ENCODE measurements at places on chromosomes 7 and 10. TPM values are rescaled to one million over a fixed set of nuclear protein-coding genes. Genes with fewer than 3 reads are reported as not detected.

TRPV5 gene
- total RNA-seq, result not detected

- DNase-seq, result no peak
These were observed 3.5 kb upstream of the SLC35B4 start for GRCh38 chr7:134320201-134320600.

- DNase-seq, result no peak
These were observed 50.9 kb downstream of the GNAI1 start for GRCh38 chr7:80185571-80185970.

DNA sequence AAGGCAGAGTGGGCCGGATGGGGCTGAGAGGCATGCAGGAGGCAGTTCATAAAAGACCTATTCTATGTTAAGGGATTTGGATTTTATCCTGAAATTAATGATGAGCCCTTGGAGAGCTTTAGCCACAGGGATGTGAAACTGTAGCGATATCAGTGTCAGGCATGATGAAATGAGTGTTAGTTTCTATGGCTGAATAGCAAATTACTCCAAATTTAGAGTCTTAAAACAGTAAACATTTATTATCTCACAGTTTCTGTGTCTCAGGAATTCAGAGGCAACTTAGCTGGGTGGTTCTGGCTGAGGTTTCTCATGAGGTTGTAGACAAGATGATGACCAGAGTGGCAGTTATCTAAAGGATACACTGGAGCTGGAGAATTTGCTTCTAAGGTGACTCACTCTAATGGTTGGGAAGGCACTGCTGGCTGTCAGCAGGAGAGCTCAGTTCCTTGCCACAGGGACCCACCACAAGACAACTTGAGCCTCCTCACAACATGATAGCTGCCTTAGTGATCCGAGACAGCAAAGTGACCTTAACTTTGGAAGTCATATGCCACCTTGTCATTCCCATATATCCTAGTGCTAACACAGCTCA lies 36.7 kb upstream of the SFTPD start:
- DNase-seq, result no peak

GRCh38 chr10:11795101-11795920 lies 27.8 kb upstream of the PROSER2 start:
- no peak for DNase-seq

GRCh38 chr7:25852939-25853271 lies 299.1 kb upstream of the NFE2L3 start:
- DNase-seq, result no peak

IKZF1 gene
- 5.5 TPM for total RNA-seq

GRCh38 chr10:5940807-5941218 lies 36.5 kb downstream of the IL15RA start:
- DNase-seq, result no peak

GRCh38 chr7:309586-310228 lies 19.7 kb downstream of the FOXL3 start:
- DNase-seq, result no peak

GRCh38 chr7:115827305-115828045 lies 203.1 kb downstream of the TFEC start:
- no peak for DNase-seq

GRCh38 chr7:155788616-155789000 lies 23.7 kb downstream of the SHH start:
- no peak for DNase-seq

DNA sequence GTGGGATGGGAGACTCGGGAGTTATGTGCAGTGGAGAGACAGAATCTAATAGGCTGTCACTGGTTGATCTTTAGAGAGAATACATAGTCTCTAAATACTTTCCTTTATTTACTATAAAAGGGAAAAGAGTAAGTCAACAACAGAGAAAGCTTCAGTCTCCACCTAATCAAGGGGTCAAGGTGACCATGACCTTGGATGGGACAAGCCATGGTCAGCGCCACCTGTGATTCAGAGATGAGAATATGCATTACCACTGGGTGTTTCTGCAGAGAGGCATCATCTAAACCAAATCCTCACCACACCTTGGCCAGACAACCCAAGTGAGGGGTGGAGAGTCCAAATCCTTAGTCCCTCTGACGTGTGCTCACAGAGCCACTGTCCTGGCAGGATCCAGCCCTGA lies 39.9 kb downstream of the TNS3 start:
- DNase-seq, result no peak

TSPAN13 gene
- 26.3 TPM for total RNA-seq

NUTM2E gene
- not detected for total RNA-seq

GRCh38 chr7:128446306-128446705 lies 9.4 kb upstream of the HILPDA start:
- DNase-seq, result no peak

BHLHA15 gene
- total RNA-seq, result not detected

GRCh38 chr7:35036361-35037171 lies 719 bp downstream of the DPY19L1 start:
- peak; percentile 68 for DNase-seq
